ENCODE measurements at places on chromosomes 4 and X.
A peak's percentile ranks its signal among the peaks of the same experiment; 100 is the strongest.

- DNase-seq: no peak
Measured at GRCh38 chrX:50973199-50973598, 62.7 kb downstream of the BMP15 start.

DNA sequence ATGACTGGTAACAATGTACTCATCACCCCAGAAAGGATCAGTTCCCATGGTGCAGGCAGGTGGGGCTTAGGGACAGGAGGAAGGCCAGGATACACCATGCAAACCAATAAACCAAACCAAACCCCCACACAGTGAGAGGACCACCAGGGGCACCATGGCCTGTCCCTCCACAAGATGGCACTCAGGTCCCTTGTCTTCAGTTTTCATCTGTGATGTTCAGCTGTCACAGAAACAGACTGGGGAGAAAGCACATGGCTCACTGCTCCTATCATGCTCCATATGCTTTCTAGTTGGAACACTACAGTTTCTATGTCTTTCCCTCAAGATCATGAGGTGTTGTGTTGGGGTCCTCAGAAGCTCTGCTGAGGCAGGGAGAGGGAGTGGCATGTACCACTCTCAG, 10.1 kb downstream of the HS3ST1 start:
- DNase-seq: peak; percentile 29

- DNase-seq: no peak
Measured at GRCh38 chrX:20514358-20514757, 247.6 kb upstream of the RPS6KA3 start.

DNA sequence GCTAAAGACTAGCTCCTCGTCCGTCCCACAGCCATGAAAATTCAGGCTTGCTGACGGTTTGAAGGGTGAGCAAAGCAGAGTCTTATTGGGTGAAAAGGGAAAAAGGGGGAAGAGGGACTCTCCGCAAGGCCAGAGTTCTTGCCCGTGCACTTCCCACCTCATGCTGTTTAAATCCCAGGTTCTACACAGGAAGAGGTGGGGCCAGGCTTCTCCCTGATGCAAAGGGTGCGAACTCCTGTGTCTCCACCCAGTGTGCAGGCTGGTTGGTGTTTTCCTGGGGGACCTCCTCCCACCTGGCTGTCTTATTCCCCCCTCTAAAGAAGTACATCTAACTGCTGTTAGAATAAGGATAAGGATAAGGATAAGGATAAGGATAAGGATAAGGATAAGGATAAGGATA, 18.0 kb upstream of the LANCL3 start:
- DNase-seq: no peak

DNA sequence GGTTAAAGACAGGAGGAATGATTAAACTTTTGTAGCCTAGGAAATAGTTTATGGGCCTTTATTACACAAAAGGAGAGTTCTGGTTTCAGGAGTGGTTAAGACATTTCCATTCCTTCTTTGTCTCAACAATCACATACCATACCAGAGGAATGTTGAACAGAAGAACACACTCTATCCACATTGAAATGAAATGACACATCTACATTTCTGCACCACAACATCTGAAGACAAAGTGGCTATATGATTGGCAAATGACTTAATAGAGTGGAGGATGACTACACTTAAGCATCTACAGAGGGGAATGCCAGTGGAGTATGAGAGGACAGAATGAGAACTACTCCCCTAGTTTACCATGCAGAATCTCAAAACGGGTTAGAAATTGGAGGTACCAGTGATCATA, 8.0 kb downstream of the CYP2U1 start:
- DNase-seq: no peak

Data from stimulated activated CD4-positive, alpha-beta T cell treated with anti-CD3 and anti-CD28 coated beads, Interleukin-15, amount 100 ng/mL, for 24 hours (primary cell).